WTC11 (cell line): ENCODE measurements at places on chromosomes 6 and 20. TPM values are rescaled to one million over a fixed set of nuclear protein-coding genes. Genes with fewer than 3 reads are reported as not detected.

Gene PRSS35
- 2.7 to 6.7 TPM (median 3.1 TPM) in 3 replicates for total RNA-seq

Gene F13A1
- total RNA-seq, result 1.0 to 1.3 TPM (median 1.1 TPM) in 3 replicates

GRCh38 chr6:40524797-40525585 lies 62.2 kb downstream of the LRFN2 start:
- no peak for DNase-seq

DNA sequence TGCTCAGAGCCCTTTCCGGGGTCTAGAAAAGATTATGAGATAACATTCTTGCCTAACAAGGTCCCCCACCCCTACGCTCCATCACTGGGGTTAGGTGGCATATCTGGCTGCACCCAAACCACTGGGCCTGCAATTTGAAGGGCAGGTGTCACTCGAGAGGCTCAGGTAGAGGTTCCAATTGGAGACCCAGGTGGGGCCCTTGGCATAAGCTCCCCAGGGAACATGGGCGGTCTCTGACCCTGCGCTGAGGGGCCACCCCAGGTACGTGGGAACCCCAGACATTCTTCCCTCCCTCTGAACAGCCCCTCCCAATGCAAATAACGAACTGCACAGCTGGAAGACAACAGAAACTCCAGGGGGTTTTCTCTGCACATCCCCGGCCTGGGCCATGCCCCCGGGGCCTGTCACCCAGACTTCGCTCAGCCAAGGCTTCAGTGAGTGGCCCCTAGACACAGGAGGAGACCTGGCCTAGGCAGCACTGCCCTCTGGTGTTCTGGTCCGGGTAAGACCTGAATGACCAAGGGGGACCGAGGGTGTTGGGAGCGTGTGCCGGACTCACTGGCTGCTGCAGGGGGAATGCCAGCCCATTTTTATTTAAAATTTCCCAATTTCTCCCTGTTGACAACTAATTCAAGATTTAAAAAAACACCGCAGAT lies 47.5 kb downstream of the DSTN start:
- DNase-seq, result peak; percentile 82

Gene COL9A3
- total RNA-seq, result 115 to 136 TPM (median 123 TPM) in 3 replicates

Gene SPATS1
- not detected in 3 replicates for total RNA-seq

Gene LAMP5
- total RNA-seq, result 0.11 to 0.37 TPM (median 0.31 TPM) in 3 replicates

DNA sequence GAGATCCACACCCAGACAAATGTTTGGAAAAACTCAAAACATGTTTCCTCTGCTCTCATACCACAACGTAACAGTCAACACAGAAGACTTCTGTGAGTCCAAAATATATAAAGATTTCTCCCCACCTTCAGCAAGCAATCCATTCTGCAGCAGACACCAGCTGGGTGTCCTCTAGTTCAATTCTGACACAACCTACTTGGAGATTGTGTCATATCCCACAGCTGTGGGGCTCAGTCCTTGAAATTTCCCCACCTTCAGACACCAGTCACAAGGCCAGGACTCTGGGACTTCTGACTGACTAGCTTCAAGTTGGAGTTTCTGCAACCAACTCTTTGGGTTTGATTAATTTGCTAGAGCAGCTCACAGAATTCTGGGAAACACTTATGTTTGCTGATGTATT lies 244.8 kb upstream of the CDYL start:
- no peak for DNase-seq

Gene CDSN
- not detected in 3 replicates for total RNA-seq

GRCh38 chr6:118804091-118804490 lies 89.9 kb upstream of the ASF1A start:
- no peak for DNase-seq

DNA sequence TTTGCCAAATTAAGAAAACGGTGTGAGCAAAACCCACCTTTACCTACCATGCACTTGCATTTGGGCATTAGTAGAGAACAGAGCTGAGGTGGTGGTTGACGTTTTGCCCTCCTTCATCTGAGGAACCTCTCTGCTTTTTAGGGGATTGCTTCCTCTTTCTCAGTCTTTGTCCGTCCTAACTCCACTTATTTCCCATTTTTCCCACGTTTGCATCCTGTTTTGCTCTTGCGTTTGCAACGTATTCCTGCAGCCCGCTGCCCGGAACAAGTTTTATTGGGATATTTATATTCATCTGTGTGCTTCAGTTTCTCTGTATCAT lies 374 bp upstream of the SERINC1 start:
- no peak for DNase-seq

Gene RBPJL
- 0.78 to 0.85 TPM (median 0.80 TPM) in 3 replicates for total RNA-seq

DNA sequence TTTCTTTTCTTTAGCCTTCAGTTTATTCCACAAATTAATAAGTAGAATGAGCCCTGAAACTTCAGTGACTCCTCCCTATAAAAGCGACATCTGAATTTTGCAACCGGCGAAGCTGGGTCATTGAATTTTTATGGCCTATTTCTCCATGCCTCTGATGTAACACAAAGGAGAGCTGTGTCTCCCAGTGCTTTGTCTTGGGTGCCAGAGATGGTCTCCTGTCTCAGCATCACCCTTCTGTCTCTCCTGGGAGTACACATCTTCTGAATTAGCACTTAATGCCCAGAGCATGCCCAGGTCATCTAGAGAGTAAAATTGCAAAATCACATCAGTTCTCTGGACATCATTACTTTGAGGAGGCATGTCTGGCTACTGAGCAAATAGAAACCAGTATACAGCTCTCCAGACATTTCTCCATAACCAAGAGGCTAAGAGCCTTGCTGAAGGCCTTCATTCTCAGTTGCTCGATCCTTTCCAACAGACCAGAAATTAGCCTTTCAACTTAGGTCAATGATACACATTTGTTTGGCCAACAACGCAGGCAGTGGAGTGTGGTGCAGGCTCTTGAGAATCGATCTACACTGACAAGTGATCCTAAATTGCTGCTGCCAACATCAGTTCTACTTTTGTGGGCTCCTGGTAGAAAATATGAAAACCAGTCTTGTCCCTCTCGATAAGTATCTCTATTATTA lies 176.0 kb upstream of the FOXQ1 start:
- DNase-seq, result no peak

DNA sequence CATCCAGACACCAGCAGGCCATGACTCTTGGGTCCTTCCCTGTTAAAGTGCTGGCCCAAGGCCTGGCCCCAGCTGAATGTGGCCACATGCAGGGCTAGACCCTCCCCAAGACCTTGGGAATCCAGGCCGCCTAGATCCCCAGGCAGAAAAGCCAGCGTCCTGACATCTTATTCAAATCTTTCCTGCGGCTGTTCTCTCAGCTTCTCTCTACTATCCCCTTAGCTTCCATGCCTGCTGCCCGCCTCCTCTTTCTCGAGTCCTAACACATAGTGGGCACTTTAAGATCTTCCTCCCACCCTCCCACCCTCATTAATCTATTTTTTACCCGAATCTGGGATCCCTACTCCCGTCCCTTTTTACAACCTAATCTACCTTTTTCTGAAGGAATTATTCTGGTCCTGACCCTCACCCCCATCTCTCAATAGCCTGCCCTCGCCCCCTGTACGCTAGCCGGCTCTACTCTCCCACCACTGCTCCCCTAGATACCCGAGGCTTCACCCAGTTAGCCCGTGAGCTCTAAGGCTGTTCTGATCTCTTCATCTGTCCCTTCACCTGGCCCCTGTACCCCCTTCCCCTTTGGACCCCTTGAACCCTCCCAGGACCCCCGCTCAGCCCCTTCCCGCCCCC lies at the start of gene CCHCR1:
TSS of gene CCHCR1 (minus strand) at position 290 of the 627 bp plus-strand sequence. CDS start at position 88, 202 bp downstream.
- DNase-seq, result no peak

GRCh38 chr6:49866485-49866943 lies at the start of gene CRISP1:
Gene CRISP1, minus strand, starts transcription at chr6:49866535. Its CDS starts 9,135 bp downstream, at chr6:49857400.
- DNase-seq, result no peak

DNA sequence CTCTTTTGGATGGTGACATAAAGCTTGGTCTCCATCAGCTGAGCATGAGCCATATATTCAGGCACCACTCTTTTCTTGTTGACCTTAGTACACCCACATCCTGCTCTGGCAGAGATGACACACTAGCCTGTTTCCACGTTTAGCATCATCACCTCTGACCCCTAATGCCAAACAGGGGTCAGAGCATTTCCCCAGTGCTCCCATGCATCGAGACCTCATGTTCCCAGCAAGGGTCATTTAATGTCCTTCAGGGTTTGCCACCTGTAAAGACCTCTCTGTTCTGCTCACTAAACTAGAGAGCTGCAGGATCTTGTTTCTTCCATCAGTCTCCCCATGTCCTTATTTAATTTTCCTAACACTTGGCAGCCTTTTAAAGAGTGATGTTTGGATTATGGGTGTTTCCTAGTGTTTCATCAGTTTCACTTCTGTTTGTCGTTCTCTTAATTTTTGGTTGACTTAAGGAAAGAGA lies 97.5 kb downstream of the AIG1 start:
- no peak for DNase-seq

GRCh38 chr6:105196076-105196475 lies 16.3 kb upstream of the POPDC3 start:
- DNase-seq, result no peak
